HCT116 (cell line): ENCODE measurements at places on chromosomes 6 and 20. TPM values are rescaled to one million over a fixed set of nuclear protein-coding genes. Genes with fewer than 3 reads are reported as not detected.

Gene SIM1
- total RNA-seq = not detected

- DNase-seq = no peak
- H3K27ac ChIP-seq = no peak overlapping the region
- no peaks in the 10 kb centered on the region for H3K27me3 ChIP-seq
- H3K36me3 ChIP-seq = no peaks in the 10 kb centered on the region
- peaks cover 3% of the 10 kb centered on the region; the same call in 1 of the 2 replicates for H3K4me1 ChIP-seq
Measured at GRCh38 chr6:143806282-143807102, 36.6 kb upstream of the LTV1 start.

Gene BCAS1
- total RNA-seq = 0.17 TPM

Gene LSM2
- 89.7 TPM for total RNA-seq

Gene TINAG
- total RNA-seq = not detected

DNA sequence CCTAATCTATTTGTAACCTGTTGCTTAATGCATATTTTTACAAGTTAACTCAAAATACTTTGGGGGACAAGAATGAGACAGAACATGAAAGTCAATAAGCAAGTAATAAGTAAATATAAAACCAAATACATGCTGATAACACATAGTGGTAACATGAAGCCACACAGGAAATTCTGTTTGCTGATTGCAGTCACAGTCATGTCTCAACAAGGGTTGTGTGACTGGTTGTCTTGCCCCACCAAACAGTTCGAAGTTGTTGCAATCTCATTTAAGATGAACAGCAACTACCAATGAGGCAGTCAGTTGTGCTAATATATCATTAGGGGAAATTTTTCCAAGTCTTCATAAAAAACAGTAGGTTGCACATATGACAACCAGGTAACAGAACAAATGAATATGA lies 14.5 kb downstream of the CD24 start:
- DNase-seq = no peak
- no peaks in the 10 kb centered on the region for H3K36me3 ChIP-seq
- no peaks in the 10 kb centered on the region for H3K4me1 ChIP-seq
- no peaks in the 10 kb centered on the region for H3K27me3 ChIP-seq

GRCh38 chr6:44297063-44298038 lies 15.8 kb downstream of the AARS2 start:
- H3K36me3 ChIP-seq = peaks cover 15% of the 10 kb centered on the region; the same call in 1 of the 2 replicates
- H3K4me1 ChIP-seq = peaks cover 9% of the 10 kb centered on the region
- DNase-seq = no peak
- H3K4me3 ChIP-seq = no peak overlapping the region
- H3K27me3 ChIP-seq = no peaks in the 10 kb centered on the region
- no peak overlapping the region for H3K27ac ChIP-seq

DNA sequence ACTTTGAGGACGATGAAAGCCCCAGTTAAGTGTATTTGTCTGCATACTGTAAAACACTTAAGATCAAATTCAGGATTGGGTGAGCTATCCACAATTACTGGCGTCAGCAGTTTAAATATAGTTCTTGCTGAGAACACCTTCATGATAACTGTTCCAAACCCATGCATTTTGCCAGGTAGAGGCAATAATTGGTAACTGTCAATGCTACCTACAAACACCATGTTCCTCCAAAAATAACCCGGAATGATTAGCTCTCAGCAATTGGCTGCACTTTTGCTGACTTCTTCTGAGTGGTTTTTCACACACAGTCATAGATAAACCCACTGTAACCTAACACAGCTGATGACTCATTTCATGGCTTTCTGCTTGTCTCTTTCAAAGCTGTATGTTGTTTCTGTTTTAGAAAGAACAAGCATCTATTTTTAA lies 1358.6 kb upstream of the GJE1 start:
- no peak overlapping the region for H3K27ac ChIP-seq
- H3K36me3 ChIP-seq = no peaks in the 10 kb centered on the region
- H3K27me3 ChIP-seq = no peaks in the 10 kb centered on the region
- H3K4me3 ChIP-seq = no peak overlapping the region

Gene PROCR
- 52.0 TPM for total RNA-seq

DNA sequence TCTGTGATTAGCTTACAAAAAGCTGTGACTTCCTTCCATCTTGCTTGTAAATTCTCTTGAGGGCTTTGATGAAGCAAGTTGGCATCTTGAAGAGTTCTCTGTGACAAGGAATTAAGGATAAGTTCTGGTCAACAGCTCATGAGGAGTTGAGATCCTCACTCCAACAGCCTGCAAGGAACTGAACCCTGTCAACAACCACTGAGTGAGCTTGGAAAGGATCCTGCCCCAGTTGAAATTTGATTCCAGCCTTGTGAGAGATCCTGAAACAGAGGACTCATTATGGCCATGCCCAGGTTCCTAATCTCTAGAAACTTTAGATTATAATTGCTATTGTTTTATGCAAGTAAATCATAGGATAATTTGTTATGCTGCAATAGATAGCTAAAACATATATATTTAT lies 133.7 kb downstream of the PTCHD4 start:
- no peaks in the 10 kb centered on the region for H3K27me3 ChIP-seq
- no peaks in the 10 kb centered on the region for H3K36me3 ChIP-seq
- no peak for DNase-seq
- H3K27ac ChIP-seq = no peak overlapping the region
- H3K4me1 ChIP-seq = no peaks in the 10 kb centered on the region
- H3K4me3 ChIP-seq = no peak overlapping the region

DNA sequence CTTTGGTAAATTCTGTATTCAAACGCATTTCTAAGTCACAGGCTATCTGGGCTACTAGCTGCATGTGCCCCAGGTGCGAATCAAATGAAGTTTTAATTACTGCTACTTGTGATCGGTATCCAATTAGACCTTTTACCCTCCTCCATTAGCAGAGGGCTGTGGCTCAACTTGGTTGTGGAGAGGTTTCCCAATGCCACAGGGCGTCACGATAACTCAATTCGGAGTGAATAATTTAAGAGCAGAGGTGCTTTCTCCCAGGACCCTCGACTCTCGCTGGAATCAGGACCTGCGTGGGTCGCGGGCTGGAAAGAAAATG lies 640 bp downstream of the SAYSD1 start:
- DNase-seq = no peak
- no peaks in the 10 kb centered on the region for H3K27me3 ChIP-seq
- peak overlapping the region; percentile 59 for H3K4me3 ChIP-seq
- 0 out of 2 replicates have a peak, but pooled peaks cover 2% of the 10 kb centered on the region for H3K4me1 ChIP-seq
- no peaks in the 10 kb centered on the region for H3K36me3 ChIP-seq
- H3K27ac ChIP-seq = peak overlapping the region; percentile 77

DNA sequence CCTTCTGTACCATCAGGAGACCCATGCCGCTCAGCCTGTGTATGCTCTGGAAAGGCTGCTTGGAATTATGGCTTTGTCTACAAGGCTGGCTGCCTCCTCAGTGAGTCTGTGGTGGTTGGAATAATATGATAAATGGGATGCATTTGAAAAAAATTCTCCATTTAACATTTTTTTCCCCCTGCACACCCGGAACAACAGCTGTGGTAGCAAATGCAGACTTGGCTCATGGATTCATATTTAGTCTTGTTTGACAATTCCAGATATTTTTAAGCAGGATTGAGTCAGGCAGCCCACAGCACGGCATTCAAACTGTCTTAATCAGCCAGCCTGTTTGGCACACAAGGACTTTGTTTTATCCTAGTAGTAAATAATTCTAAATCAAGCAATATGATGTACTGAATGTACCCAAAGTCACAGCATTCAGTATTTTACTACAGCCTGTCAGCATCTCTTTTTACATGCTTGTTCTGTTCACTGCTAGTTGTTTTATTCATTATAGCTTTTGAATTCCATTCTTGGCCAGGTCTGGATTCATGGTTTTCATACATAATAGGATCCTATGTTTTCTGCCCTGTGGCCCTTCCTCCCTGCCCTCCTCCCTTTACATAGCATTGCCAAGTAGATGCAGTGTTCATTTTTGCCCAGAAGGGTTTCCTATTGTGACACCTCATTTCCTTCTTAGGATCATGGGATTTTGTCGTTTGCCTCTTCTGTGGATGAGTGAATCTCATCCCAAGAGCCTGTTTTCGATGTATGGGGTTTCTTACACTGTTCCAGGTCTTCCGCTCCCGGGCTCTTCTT lies 68.1 kb downstream of the LRRC1 start:
- no peak overlapping the region for H3K27ac ChIP-seq
- H3K4me1 ChIP-seq = peaks cover 6% of the 10 kb centered on the region
- no peaks in the 10 kb centered on the region for H3K27me3 ChIP-seq
- H3K36me3 ChIP-seq = no peaks in the 10 kb centered on the region
- no peak for DNase-seq

Gene C4A
- total RNA-seq = 5.1 TPM

DNA sequence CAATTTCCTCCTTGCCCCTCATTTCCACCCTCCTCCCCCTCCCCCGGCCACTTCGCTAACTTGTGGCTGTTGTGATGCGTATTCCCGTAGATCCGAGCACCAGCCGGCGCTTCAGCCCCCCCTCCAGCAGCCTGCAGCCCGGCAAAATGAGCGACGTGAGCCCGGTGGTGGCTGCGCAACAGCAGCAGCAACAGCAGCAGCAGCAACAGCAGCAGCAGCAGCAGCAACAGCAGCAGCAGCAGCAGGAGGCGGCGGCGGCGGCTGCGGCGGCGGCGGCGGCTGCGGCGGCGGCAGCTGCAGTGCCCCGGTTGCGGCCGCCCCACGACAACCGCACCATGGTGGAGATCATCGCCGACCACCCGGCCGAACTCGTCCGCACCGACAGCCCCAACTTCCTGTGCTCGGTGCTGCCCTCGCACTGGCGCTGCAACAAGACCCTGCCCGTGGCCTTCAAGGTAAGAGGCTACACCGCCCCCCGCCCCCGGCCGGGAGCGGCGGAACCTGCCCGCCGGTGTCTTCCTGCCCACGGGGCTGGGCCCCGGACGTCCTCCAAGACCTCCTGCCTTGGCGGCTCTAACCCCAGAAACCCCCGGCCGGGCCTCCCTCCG lies 44.9 kb upstream of the SUPT3H start:
- H3K4me3 ChIP-seq = peak overlapping the region; percentile 53
- no peak for DNase-seq
- H3K27ac ChIP-seq = peak overlapping the region; percentile 33; the same call in 1 of the 2 replicates

GRCh38 chr20:24098886-24099285 lies 110.3 kb upstream of the GGTLC1 start:
- H3K4me1 ChIP-seq = no peaks in the 10 kb centered on the region
- H3K27ac ChIP-seq = no peak overlapping the region
- peaks cover 5% of the 10 kb centered on the region; the same call in 1 of the 2 replicates for H3K27me3 ChIP-seq
- DNase-seq = no peak
- H3K36me3 ChIP-seq = no peaks in the 10 kb centered on the region

- no peak overlapping the region for H3K4me3 ChIP-seq
- H3K36me3 ChIP-seq = no peaks in the 10 kb centered on the region
- H3K27me3 ChIP-seq = peaks cover 10% of the 10 kb centered on the region
- H3K27ac ChIP-seq = no peak overlapping the region
- peaks cover 9% of the 10 kb centered on the region for H3K4me1 ChIP-seq
Measured at GRCh38 chr20:54293526-54293925, 85.6 kb downstream of the PFDN4 start.

- no peak overlapping the region for H3K4me3 ChIP-seq
- H3K4me1 ChIP-seq = no peaks in the 10 kb centered on the region
- H3K36me3 ChIP-seq = 0 out of 2 replicates have a peak, but pooled peaks cover 16% of the 10 kb centered on the region
- H3K27me3 ChIP-seq = no peaks in the 10 kb centered on the region
Measured at GRCh38 chr6:166947251-166947650, 9.1 kb downstream of the RNASET2 start.

Gene TFAP2D
- total RNA-seq = not detected

Gene CFAP61
- total RNA-seq = 1.7 TPM

Gene ENPP5
- total RNA-seq = 4.5 TPM

DNA sequence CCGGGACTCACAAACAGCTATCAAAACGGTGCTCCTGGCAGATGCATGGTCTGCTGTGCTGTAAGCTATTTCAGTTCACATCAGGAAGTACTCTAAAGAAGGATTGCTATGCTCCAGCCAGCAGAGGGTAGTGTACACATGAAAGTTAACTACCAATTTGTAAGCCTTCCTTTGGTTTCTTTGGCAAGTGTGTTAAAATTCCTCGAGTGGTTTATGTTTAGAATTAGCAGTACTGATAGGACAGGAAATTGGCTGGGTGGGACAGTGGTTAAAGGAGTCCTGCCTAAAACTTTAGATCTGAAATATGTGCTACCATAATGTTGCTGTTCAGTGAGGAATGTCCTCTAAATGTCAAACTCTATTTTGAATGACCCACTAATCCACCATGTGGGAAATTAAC lies 47.4 kb downstream of the TRMT11 start:
- no peak overlapping the region for H3K4me3 ChIP-seq
- no peak for DNase-seq
- H3K36me3 ChIP-seq = peaks cover 3% of the 10 kb centered on the region; the same call in 1 of the 2 replicates
- H3K27me3 ChIP-seq = no peaks in the 10 kb centered on the region
- no peaks in the 10 kb centered on the region for H3K4me1 ChIP-seq

GRCh38 chr6:157263146-157263545 lies 60.2 kb downstream of the TMEM242 start:
- peaks cover 9% of the 10 kb centered on the region; the same call in 1 of the 2 replicates for H3K27me3 ChIP-seq
- DNase-seq = no peak

Gene SASH1
- total RNA-seq = 11.7 TPM

DNA sequence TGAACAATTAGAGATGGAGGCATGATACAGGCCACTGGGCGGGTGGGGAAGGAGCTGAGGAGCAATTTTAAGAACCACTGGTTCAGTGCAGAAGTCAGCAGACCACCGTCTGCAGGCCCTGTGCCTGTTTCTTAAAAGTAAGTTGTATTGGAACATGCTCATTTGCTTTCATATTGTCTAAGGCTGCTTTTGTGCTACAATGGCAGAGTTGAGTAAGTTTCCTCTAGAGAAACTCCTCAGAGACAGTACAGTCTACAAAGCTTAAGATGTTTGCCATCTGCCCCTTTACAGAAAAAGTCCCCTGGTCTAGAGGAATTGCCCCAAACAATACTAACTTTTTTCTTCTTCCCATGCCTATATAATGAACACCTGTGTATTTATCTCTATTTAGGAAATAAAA lies 28.5 kb upstream of the UBE2J1 start:
- H3K4me3 ChIP-seq = no peak overlapping the region
- H3K4me1 ChIP-seq = peaks cover under 1% of the 10 kb centered on the region; the same call in 1 of the 2 replicates
- no peaks in the 10 kb centered on the region for H3K36me3 ChIP-seq
- H3K27ac ChIP-seq = no peak overlapping the region
- H3K27me3 ChIP-seq = no peaks in the 10 kb centered on the region

DNA sequence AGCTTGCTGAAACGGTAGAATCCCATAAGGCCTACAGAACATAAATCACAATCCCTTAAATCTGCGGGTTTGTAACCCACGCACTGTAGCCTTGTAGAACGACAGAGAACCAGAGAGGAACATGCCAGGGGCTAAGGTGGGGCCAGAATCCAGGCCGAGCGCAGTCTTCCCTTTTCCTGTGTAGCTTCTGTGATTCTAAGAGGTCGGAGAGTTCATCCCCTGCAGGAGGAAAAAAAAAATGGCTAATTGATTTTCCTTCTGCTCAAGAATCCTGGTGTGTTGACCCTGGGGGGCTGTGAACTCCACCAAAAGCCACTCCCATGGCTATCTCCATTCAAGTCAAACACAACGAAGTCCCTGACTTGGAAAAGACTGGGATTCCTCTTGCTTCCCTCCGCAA lies 96.3 kb downstream of the SPTLC3 start:
- H3K36me3 ChIP-seq = no peaks in the 10 kb centered on the region
- no peaks in the 10 kb centered on the region for H3K4me1 ChIP-seq
- H3K27ac ChIP-seq = no peak overlapping the region
